ENCODE measurements at places on chromosomes 5 and 9.

GRCh38 chr9:16575142-16575985, 295.1 kb downstream of the BNC2 start:
- no peak for DNase-seq

GRCh38 chr9:129773262-129774048, 20.6 kb upstream of the PTGES start:
- DNase-seq = no peak

- DNase-seq = peak; percentile 16
Measured at GRCh38 chr9:1173993-1174392, 123.8 kb downstream of the DMRT2 start.

DNA sequence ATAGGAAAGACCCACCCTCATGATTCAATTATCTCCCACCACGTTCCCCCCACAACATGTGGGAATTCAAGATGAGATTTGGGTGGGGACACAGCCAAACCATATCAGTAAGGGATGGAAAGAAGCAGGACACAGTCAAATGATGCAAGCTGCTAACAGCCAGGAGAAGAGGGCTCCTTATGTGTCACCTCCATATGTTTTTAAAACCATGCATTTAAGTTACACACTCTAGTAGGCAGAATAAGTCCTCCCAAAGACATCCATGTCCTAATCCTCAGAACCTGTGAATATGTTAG, 4.2 kb upstream of the TTC23L start:
- DNase-seq = no peak

- DNase-seq = no peak
Measured at GRCh38 chr5:176529116-176529740, 8.0 kb downstream of the RNF44 start.
